ENCODE measurements at places on chromosomes 5 and 9.
A peak's percentile ranks its signal among the peaks of the same experiment; 100 is the strongest.

GRCh38 chr5:42767491-42768105, 11.0 kb downstream of the CCDC152 start:
- DNase-seq: peak; percentile 16

- DNase-seq: no peak
Observed at GRCh38 chr5:115194676-115195075, 25.0 kb upstream of the TRIM36 start.

DNA sequence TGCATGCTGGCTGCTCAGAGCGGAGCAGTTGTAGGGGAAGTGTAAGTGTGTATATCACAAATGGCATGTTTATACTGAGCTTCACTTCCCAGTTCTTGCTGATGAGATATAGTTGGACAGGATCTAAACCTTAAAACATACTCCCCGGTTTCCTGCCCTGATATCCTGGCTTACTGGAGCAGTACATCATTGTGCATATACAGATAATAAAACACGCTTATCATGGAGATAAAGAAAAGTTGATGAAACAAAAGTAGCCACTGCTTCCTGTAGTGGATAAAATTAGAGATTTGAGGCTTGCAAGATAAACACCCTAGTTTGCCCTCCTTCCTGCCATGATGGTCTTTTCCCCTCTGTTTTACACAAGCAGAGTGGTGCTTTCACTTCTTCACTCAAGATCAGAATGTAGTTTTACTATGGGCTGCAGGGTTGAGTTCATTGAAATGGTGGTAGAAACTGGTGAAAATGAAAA, 15.0 kb downstream of the NPR3 start:
- DNase-seq: no peak

- DNase-seq: no peak
Observed at GRCh38 chr5:122415030-122415800, 103.2 kb downstream of the SNCAIP start.

DNA sequence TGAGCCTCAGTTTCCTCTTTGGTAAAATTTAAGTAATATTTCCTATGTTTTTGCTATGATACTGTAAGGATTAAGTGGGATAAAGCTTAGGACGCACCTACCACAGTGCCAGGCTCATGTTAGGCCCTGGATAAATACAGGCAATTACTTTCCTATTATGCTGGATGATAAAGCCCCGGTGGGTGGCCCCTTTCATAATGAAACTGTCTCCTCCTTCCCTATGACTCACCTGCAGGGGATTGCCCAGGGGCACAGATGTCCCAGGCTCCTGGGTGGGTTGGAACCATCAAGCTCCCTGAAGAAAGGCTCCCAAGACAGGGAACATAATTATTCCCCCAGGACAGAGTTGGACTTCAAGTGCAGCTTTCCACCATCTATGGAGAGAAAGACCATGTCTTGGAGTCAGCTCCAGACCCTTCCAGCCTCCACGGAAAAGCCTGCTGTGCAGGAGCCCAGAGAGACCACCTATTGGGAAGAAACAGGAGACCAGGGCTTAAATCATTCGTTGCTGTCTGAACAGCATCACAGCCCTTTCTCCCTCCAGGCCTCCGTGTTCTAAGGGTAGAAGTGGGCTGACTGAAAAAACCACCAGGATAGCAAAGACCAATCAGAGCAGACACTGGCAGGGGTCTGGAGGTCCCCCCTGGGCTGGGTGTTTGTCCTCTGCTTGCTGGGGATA, 43.2 kb upstream of the FOXE1 start:
- no peak for DNase-seq

DNA sequence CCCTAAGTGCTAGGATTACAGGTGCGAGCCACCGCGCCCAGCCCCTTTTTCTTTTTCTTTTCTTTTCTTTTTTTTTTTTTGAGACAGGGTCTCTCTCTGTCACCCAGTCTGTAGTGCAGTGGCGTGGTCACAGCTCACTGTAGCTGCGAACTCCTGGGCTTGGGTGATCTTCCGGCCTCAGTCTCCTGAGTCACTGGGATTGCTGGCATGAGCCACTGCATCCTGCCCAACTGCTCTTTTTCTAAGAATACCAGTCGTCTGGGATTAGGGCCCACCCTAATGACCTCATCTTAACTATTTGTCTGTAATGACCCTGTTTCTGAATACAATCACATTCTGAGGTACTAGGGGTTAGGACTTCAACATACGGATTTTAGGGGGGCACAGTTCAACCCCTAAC, 34.1 kb upstream of the NANS start:
- DNase-seq: no peak

DNA sequence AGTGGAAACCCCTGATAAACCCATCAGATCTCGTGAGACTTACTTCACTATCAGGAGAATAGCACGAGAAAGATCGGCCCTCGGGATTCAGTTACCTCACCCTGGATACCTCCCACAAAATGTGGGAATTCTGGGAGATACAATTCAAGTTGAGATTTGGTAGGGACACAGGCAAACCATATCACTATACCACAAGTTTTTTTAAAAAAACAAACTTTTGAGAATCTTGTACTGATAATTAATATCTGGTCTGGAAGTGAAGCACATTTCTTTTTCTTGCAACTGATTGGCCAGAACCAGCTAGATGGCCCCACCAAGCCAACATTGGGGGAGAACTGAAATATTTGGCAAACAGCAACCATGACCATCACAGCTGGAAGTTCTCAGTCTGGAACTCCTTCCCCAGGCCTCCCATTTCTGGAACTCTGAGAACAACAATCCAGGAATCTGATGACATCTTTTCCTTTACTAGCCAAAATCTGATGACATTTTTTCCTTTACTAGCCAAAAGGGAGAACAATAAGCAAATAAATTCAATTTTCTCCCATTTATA, 51.8 kb upstream of the CDKN2B start:
- no peak for DNase-seq

- no peak for DNase-seq
Observed at GRCh38 chr9:112049811-112050516, 125.1 kb downstream of the SUSD1 start.
